Trophoblast cell (in vitro differentiated cells and primary cell): ENCODE measurements at places on chromosomes 1 and 21.

DNA sequence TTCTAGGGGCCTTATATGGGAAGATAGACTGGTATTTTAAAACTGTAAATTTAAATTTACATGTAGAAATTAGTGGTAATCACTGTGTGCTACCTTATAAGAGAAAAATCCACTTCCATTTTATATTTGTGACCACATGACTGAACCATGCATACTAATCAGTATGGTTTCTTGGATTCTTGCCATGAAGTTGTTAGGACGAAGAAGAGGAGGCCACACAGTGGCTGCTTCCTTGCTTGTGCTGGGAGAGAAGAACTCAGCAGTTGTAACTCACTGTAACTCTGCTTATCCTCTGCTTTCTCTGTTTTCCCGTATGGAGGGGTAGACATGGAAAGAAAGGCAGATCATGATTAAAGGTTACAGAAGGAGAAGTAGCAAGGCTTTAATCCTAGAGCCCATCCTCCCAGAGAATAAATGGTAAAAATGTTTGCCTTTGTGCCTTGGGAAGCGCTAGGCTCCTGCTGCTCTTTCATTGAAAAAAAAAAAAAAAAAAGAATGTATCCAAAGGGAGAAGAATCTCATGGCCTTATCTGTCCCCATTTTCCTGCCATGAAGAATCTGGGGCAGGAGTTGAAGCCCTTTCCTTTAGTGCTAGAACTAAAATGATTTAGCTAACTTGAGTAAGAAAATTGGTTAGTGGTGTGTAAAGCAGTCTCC is 32.4 kb downstream of the KCTD3 start:
- no peak for DNase-seq

DNA sequence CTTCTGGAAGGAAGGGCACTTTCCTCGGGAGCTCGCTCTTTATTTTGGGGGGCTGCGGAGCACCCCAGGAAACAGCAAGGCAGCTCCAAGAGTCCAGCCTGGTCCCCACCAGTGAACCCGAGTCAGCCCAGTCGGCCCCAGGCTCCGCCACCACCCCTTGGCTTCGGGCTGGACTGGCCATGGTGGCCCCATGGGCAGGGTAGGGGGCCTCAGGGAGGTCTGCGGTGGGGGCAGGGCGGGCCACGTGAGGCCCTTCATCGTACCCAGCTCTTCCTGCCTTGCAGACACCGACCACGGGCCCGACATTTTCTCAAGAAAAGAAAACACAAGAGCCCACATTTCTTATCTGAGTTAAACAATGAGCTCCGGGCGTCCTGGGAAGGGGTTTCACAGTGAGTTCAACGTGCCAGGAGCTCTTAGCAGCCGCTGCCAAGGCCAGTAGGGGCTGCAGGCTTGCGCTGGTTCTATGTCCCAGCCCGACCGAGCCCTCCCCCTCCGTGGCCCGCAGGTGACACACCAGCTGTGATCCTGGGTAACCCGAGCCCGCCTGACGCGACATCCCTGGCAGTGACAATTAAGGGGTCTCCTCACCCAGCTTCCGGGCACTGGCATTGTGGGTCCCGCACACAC is 66.2 kb downstream of the PRDM16 start:
- no peak for DNase-seq

DNA sequence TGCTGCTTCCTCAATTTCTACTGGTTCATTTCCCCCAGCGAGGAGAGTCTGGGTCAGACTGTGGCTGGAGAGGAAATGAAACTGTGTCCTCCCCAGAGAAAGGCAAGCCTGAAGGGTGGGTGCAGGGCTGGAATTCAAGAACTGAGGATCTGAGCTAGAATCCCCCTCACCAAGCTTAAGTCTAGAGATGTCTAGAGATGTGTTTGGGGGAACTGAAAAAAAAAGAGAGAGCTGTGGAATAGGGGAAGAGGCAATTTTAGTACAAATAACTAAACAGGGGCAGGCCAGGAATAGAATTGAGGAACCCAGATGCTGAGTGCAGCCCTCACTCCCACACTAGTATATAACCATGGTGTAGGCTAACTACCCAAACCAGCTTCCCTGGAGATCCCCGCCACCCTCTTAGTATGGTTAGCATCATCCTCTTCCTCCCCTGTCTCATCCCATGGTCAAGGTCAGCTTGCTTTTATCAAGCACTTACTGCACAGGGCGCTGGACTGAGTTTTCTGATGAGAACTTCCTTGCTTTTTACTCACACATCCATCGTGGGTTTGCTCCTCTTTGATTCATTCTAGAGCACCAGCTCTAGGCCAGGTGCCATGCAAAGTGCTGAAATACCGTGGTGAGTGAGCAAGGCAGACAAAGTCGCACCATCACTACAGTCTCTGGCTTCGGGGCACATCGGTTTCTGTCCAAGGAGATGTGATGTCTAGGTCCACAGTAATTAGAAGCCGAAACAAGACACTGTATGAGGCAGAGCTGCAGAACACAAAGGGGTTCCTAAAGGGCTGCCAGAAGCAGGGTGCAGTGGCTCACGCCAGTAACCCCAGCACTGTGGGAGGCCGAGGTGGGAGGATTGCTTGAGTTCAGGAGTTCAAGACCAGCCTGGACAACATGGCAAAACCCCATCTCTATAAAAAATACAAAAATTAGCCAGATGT is 112.9 kb upstream of the IPO9 start:
- DNase-seq, result peak; percentile 37

DNA sequence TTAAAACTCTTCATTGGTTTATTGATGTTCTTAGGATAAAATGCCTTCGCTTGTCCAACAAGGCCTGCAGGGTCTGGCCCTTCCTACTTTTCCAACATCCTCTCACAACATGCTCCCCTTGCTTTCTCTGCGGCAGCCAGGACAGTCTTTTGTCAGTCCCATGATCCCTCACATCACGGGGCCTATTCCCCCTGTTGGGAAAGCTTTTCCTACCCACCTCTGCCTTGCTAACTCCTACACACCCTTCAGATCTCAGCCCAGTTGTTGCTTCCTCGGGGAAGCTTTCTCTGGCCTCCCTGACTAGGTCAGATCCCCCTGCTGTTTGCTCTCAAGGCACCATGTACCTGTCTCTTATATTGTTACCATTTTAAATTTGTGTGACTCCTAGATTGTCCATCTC is 19.0 kb downstream of the DLGAP3 start:
- DNase-seq, result no peak

- DNase-seq, result no peak
Measured at GRCh38 chr1:165381745-165382505, 25.4 kb upstream of the LMX1A start.

DNA sequence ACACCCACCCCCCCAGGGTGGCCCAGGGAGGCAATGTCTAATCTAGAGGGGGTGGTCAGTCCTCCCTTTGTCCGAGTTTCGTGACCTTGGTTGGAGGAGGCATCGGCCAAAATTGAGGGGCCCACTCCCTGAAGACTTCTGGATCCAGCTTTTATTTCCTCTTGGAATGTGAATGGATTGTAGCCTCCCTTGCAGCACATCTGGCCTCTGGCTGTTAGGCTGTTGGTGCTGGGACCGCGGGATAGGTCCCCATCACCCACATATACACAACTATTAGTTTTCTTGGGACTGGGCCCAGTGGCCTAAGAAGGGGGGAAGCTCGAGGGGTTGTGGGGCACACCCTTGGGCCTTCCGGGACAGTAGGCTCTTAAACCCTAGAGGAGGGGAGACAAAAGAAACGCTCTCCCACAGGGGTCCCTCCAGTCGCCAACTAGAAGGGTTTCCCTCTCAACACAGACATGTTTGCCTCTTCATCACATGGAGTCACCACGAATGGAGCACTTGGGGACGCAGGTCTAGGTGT is 2.5 kb downstream of the LHX4 start:
- no peak for DNase-seq

- no peak for DNase-seq
Measured at GRCh38 chr1:227925582-227926198, 22.0 kb downstream of the WNT9A start.

- no peak for DNase-seq
Measured at GRCh38 chr1:3673381-3674099, 21.2 kb downstream of the TP73 start.

- peak; percentile 91 for DNase-seq
Measured at GRCh38 chr1:200376528-200376927, 33.3 kb downstream of the ZNF281 start.

DNA sequence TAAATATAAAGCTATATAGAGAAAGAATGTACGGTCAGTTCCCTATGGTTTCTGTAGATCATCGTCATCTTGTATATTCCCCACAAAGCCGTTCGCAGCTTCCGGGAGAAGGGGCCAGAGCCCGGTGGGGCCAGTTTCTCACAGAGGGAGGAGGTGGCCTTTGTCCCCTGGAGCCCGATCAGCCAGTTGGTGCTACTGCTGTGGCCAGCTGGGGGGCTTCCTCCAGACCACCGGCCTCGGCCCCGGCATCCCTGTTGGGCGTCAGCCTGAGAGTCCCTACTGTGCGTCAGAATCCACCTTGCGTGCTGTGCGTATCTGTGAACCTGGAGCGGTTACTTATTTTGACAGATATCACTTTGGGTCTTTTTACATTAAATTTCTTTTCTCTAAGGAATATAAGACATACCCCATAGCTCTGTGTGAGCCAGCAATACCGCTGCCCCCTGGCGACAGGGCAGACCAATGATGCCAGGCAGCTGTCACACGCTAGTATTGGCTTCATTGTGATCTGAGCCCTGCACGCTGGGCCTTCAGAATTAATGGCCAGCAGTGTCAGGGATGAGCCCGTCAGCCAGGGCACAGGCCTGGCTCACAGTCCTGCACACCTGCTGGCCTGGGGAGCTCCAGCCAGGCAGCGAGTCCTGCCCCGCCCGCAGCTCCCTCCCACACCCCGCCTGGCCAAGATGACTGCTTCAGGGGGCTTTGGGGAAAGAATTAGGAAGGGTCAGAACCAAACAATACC is 145.9 kb downstream of the PGBD5 start:
- DNase-seq, result no peak

DNA sequence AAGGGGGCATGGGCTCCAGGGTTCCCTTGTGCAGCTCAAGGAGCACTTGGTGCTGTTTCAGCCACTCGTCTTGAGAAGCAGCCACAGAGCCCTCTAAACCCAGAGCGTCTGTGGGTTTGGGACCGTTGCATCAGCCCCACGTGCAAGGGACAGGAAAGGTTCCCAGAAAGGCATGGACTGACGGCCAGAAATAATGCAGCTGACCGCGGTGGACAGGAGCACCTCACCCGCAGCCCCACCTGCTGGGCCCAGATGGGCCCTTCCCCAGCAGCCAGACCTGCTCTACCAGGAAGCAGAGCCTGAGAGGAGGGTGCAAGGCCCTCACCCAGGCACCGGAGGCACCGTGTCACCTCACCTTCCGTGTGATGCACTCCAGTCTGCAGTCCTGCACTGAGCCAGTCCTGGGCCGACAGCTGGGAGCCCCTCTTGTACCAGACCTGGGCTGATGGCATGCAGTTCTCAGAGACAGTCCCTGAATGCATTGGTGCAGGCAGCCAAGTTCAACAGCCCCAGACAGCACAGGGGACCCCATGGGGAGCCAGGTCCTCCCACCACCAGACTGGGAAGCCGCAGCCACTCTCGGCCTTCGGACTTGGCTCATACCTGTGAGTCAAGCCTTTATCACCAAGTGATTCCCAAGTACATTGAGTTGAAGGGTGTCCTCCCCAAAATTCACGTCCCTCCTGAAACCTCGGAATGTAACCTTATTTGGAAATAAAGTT is 4.8 kb upstream of the TFF3 start:
- DNase-seq, result no peak

DNA sequence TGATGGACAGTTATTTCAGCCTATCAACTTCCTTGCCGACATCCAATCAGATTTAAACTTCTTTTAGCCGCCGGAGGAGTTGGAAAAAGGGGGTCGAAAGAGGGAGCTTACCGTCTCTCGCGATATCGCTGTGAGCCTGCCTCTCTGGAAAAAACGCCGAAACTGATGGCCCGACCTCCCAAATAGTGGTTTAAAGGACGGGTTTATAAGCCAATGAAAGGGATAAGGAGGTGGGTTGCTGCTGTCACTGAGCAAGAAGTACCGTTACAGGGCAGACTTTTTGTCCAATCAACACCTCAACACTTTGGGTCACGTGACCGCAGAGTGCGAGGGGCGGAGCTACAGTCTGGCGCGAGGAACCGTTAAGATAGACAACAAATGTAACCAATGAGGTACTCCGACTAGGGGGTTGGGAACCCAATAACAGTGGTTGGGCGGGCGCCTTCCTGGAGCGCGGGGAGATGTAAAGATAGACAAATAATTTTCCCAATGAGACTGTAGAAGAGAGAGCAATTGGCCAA is at the start of gene RBM15:
RBM15 (plus strand) TSS at position 492 of the 521 bp plus-strand sequence; CDS start at position 521, 29 bp downstream.
- DNase-seq, result peak; percentile 100
